ENCODE measurements at places on chromosomes 1 and 21.
A peak's percentile ranks its signal among the peaks of the same experiment; 100 is the strongest.

- DNase-seq = no peak
Observed at GRCh38 chr1:206873603-206874188, 8.3 kb downstream of the IL20 start.

GRCh38 chr1:243299069-243299468 is 43.2 kb downstream of the SDCCAG8 start:
- DNase-seq = no peak

DNA sequence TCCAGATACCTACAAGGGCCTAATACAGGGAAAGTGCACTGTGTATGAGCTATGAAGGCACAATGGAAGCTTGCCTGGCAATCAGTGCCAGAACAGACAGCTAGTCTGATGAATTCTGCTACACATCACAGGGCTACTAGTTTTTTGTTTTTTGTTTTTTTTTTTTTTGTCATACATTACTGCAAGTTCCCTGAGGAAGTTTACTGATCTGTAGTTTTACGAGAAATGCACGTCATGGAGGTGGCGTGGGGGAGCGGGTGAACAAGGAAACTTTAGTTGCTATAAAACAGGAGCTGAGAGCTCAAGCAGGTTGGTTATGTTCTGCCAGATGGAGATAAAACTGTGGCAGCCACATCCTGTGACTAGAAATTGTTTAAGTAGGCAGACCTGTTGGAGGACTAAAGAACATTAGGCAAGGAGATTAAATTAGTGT is 17.7 kb downstream of the PTPRC start:
- DNase-seq = peak; percentile 81

GRCh38 chr1:109350182-109350581 is 43.4 kb upstream of the MYBPHL start:
- DNase-seq = no peak

- DNase-seq = no peak
Observed at GRCh38 chr1:224799083-224799482, 130.4 kb upstream of the DNAH14 start.

GRCh38 chr1:184929711-184930202 is 44.6 kb downstream of the NIBAN1 start:
- no peak for DNase-seq

GRCh38 chr1:35377555-35377954 is 109.0 kb downstream of the ZMYM4 start:
- DNase-seq = no peak

- DNase-seq = no peak
Observed at GRCh38 chr1:221714227-221715152, 27.4 kb downstream of the DUSP10 start.

- DNase-seq = no peak
Observed at GRCh38 chr1:160460214-160460642, 59.9 kb downstream of the VANGL2 start.

- DNase-seq = no peak
Observed at GRCh38 chr1:202193614-202194327, at the start of gene LGR6. TSS of gene LGR6 (plus strand) at chr1:202193799. CDS start at chr1:202193990, 191 bp downstream.

- no peak for DNase-seq
Observed at GRCh38 chr1:67642629-67643028, 42.4 kb upstream of the GADD45A start.

GRCh38 chr1:4653328-4653660 is 1.1 kb upstream of the AJAP1 start:
- DNase-seq = no peak

GRCh38 chr1:210262167-210262896 is 29.7 kb downstream of the SERTAD4 start:
- no peak for DNase-seq

DNA sequence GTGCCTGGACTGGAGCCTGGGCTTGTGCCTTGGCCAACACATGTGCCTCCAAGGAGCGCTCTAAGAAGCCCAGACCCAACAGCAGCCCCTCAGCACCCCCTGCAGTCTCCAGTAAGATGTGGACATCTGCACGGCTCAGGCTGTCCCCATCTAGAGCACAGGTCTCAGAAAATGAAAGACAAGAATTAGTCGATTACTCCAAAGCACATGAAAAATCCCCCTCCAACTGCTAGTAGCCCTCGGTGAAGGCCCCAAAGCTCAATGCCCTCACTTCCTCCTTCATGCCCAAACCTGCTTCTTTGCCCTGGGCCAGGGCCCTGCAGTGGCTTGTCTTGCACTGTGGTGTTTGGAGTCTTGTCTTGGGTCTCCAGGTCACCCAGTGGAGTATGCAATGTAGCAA is 21.9 kb upstream of the ERO1B start:
- peak; percentile 7 for DNase-seq

DNA sequence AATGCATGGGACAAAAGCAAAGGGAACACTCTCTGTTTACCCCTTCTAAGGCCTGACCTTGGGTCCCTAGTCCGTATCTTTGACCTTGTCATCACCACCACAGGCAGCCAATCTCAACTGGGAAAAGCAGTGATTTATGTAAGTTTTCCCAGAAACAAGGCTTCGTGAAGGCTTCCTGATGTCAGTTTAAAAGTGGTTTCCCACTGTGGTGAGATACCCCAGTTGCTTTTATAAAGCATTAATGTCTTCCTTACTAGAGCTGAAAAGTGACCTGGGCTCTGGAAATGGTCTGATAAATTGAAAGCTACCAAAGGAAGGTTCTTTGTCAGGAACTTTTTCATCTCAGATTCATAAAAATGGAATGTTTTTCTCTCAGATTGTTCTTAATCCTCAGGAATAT is 536.4 kb upstream of the PTBP2 start:
- DNase-seq = no peak

- no peak for DNase-seq
Observed at GRCh38 chr1:19797827-19798226, 1.9 kb downstream of the TMCO4 start.

- DNase-seq = no peak
Observed at GRCh38 chr1:217897100-217897499, 266.0 kb downstream of the SPATA17 start.

DNA sequence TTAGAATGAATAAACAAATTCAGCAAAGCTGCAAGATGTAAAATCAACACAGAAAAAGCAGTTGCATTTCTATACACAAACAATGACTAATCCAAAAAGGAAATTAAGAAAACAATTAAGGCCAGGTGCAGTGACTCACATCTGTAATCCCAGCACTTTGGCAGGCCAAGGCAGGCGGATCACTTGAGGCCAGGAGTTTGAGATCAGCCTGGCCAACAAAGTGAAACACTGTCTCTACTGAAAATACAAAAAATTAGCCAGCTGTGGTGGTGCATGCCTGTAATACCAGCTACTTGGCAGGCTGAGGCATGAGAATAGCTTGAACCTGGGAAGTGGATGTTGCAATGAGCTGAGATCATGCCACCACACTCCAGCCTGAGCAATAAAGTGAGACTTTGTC is 22.3 kb downstream of the THEM4 start:
- no peak for DNase-seq

GRCh38 chr1:169478094-169478672 is 7.6 kb downstream of the SLC19A2 start:
- DNase-seq = no peak

DNA sequence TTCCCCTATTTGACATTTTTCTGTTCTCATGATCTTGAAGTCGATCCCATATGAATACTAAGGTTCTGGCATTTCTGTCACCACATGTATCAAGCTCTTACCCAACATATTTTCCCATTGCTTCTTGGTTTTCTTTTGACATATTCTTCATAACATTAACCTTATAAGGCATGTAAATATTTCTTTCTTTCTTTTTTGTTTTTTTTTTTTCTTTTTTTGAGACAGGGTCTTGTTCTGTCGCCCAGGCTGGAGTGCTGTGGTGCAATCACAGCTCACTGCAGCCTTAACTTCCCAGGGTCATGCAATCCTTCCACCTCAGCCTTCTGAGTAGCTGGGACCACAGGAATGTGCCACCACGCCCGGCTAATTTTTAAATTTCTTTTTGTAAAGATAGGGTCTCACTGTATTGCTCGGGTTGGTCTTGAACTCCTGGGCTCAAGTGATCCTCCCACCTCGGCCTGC is 33.1 kb upstream of the ERRFI1 start:
- no peak for DNase-seq

DNA sequence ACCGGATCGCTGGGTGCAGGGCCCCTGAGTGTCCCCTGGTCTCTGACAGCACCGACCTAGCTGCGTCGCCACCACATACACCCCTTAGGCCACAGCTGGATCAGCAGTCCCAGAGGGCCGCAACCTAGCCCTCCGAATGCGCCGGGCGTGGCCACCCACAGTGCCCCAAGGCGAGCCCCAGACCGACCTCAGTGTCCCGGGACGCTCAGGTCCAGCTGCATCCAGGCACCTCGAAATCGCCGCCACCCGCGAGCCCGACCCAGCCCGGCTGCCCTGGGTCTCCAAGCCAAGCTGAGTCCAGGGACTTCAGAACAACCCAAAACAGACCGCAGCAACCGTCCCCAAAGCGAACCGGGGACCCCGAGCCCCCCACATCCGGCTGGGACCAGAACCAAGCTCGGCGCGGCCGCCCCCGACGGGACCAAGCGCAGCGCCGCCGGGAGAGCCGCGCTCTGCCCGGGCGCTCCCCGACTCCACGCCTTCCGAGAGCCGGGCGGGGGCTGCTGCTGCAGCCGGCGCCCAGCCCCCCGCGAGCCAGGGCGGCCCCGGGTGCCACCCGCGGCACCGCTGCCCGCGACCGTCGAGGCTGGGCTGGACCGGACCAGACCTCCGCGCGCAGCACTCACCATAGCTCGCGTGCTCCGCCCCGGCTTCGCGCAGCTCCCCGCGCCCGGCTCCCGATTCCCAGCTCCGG is 54.6 kb upstream of the ECE1 start:
- no peak for DNase-seq

DNA sequence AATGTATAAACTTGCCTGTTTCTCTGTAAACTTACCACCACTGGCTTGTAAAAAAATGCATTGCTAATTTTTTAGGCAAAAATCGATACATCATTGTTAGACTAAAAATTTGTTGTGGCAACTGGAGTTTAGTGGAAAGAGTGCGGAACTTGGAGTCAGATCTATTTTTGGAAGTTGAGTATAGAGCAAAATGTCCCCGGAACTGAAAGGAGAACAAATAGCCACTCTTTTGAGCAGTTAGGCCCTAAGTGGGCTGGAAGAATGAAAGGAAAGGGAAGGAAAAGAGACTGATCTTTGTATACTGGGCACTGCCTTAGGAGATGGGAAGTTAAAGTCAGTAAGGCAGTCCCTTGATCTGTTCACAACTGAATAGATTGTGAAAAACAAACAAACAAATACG is 30.2 kb downstream of the OPTC start:
- DNase-seq = no peak

- peak; percentile 6 for DNase-seq
Observed at GRCh38 chr1:240575981-240576662, 35.8 kb downstream of the GREM2 start.

GRCh38 chr1:65179148-65179547 is 31.1 kb downstream of the AK4 start:
- no peak for DNase-seq

GRCh38 chr1:157367870-157368269 is 184.4 kb downstream of the FCRL5 start:
- no peak for DNase-seq

DNA sequence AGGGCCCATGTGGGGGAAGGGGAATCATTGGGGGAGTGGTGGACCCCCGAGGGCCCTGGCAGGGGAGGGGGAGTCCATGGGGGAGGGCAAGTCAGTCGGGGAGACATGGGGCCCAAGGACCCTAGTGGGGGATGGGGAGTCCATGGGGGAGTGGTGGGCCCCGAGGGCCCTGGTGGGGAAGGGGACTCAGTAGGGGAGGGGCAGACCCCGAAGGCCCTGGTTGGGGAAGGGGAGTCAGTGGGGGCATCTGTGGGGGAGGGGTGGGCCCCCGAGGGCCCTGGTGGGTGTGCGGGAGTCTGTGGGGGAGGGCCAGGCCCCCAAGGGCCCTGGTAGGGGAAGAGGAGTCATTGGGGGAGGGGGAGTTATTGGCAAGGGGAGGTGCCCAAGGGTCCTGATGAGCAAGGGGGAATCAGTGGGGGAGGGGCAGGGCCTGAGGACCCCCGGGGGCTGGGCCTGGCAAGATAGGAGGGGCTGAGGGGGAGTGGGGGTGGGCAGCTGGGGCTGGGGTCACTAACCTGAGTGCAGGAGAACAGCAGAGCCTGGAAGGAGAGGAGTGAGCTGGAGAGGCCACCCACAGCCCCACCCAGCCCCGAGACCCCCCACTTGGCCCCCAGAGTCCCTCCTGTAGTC is 2.1 kb downstream of the MXRA8 start:
- DNase-seq = no peak

DNA sequence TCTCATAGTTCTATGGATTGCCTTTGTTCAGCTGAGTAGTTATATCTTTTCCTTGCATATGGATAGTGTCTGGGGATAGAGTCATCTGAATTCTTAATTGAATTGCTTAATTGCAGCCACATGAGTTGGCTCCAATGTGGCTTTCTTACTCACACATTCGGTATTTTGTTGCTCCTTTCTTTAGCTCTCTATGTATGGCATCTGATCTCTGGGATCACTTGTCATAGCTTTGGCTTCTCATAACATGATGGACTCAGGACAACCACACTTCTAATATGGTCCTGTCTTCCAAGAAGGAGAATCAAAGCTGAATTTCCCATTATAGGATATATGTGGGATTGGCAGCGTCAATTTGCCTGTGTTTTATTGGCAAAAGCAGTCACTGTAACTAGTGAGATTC is 716.2 kb downstream of the NCAM2 start:
- no peak for DNase-seq

DNA sequence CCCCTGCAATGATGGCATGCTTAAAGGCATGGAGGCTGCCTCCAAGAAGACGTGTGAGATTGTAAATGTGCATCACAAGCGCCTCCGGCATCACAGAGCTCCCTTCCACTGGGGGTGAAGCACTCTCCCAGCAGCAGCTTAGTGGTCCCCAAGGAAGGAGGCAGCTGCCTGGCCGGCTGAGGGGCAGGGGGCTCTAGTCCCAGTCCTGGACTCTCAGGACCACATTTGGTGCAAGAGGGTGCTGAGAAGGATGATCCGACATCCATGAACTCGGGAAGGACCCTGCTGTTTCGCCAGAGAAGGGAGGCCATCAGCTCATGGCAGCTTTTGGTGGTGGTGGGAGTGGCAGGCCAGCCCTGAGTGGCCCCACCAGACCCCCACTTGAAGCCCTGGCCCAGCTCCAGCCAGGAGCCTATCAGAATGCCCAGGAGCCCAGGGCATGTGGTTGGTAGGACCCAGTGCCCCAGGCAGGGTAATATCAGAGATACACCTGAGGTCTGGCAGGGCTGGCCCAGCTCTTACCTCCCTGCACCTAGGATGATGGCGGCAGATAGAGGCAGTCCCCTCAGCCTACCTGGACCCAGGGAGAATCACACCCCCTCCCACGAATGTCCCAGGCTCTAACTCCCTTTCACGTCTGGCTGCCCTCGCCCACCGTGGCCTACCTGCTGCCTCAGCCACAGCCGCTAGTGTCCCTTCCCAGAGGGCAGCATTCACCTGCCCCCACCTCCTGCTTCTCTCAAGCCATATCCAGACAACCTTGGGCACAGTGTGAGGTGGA is 2.4 kb upstream of the WNT9A start:
- no peak for DNase-seq

GRCh38 chr21:41830764-41831452 is 48.2 kb downstream of the PRDM15 start:
- no peak for DNase-seq

GRCh38 chr1:175514387-175514953 is 228.9 kb downstream of the TNR start:
- no peak for DNase-seq

All from activated CD4-positive, alpha-beta T cell treated with anti-CD3 and anti-CD28 coated beads, Interleukin-2, amount 50 U/mL, for 1 hour (primary cell).